Neuronal stem cell (in vitro differentiated cells): ENCODE measurements at places on chromosomes 16 and 17.

DNA sequence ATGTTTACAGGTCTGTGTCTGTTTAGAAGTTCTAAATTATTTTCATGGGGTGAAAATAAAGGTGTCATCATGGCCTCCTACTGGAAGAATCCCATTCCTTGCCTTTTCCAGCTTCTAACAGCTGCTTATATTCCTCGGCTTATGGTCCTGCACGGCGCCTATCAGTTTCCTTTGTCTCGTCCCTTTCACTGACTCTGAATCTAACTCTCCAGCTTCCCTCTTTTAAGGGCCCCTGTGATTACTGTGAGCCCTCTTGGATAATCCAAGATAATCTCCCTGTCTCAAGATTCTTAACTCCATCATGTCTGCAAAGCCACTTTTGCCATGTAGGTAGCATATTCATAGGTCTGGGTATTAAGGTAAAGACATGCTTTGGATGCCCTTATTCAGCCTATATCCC lies 441.0 kb upstream of the ERCC4 start:
- DNase-seq: no peak

DNA sequence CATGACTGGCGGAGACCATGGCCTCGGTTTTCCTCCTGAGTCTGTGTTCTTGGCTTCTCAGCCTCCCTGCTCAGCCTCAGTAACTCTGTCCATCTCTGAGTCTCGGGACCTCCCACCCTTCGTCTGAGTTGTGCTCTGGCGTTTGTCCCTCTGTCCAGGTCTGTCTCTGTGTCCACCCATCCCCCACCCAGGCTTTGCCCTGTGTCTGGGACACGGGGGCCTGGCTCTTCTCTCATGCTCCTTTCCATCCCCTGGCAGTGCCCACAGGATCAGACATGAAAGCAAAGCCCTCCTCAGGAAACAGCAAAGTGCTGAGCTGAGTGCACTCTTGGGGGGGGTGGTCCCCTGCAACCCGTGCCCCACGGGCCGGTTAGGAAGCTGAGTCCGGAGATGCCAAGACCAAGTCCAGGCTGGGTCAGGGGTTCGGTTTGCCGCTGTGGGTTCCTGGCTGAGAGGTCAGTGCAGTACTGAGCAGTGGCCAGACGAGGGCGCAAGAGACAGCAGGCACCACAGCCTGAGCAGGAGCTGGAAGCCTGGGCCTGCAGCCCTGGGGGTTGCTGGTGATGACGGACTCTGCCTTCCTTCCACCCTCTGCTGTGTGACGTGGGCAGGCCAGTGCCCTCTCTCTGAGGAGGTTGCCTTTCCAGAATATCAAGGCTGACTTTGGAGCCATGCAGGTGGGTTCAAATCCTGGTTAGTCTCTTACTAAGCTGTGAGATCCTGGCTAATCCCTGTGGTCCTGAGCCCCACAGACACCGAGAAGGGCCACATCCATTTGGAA lies 2.5 kb downstream of the P2RX1 start:
- DNase-seq: peak; percentile 74

DNA sequence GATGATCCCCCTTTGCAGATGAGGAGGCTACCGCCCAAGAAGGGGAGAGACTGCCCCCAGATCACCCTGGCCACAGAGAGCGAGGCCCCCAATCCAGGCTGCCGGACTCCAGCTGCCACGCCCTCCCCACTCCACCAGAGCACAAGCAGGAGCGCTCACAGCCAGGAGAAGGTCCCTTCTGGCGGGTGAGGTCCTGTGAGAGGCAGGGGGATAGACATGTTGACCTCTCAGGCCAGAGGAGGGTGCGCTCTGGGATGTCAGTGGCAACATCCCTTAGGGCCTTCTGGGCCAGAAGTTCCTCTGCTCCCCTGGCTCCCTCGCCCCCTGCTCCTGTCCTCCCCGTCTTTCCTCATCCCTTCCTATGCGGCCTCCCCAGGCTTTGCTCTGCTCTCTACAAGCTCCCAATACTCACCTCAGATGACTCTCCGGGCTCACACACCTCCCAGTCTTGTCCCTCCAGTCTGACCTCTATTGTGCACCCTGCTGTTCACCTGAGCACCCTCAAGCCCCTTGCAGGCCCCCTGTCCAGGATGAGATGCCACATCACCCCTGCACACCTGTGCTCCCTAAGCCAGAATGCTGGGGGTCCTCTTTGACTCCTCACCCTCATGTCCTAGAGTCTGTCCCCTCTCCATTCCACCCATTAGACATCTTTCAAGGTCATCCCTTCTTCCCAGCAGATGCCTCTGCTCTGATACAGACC lies 5.0 kb upstream of the NXPH3 start:
- DNase-seq: no peak

DNA sequence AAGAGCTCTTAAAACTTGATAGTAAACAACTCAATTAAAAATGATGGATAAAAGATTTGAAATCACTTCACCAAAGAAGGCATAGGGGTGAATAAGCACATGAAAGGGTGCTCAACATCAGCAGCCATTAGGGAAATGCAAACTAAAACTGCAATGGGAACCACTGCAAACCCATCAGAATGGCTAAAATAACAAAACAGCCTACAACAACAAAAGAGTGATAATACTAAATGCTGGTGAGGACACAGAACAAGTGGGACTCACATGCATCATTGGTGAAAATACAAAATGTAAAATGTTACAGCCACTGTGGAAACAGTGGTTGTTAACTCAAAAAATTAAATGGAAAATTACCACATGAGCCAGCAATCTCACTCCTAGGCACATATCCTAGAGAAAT lies 121.5 kb downstream of the CDK5R1 start:
- no peak for DNase-seq

DNA sequence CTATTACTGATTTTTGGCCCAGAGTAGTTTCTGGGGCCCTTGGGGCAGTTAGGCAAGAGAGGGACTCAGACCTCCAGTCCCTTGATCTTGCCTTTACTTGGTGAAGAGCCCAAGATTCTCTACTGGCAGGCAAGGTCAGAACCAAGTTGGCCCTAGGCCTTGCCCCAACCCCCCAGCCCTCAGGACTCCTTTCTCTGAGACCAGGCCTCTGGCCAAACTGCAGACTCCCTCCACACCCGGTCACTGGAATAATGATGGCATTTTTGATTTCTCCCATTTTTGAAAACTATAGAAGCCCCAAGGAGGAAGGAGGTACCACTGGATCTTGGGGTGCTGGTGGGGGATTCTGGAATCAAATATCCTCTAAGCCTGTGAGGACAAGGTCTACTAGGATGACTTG lies 18.0 kb upstream of the HOXB9 start:
- no peak for DNase-seq

GRCh38 chr17:17042851-17043460 lies 699 bp downstream of the MPRIP start:
- peak; percentile 20 for DNase-seq

GRCh38 chr16:49348408-49349176 lies 25.0 kb upstream of the C16orf78 start:
- DNase-seq: no peak
